ENCODE measurements at places on chromosomes 2 and 18.

GRCh38 chr2:15471606-15472005 lies 89.5 kb downstream of the NBAS start:
- peak; percentile 2 for DNase-seq

DNA sequence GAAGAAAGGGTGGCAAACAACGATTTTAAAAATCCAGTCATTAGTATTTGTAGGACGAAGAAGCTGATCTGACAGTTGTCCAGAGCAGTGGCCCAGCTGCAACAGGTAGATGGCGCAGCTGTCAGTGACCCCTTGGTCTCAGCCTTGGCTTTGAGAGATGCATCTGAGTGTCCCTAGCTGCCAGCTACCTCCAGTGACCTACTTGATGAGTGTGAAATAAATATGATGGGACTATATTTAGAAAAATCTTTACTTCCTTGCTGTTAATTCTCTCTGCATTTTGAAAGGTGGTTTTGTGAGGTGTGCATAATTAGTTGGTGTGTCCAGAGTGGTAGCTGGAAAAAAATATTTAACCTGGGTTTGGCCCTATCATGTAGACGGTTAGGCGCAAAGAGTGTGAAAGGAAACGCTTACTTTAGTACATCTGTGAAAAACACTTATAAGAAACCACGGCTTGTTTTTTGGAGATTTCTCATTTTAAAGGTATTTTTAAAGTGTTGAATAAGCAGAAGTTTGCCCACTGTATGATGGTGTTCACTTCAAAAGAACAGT lies 963 bp downstream of the INPP1 start:
- DNase-seq = no peak

DNA sequence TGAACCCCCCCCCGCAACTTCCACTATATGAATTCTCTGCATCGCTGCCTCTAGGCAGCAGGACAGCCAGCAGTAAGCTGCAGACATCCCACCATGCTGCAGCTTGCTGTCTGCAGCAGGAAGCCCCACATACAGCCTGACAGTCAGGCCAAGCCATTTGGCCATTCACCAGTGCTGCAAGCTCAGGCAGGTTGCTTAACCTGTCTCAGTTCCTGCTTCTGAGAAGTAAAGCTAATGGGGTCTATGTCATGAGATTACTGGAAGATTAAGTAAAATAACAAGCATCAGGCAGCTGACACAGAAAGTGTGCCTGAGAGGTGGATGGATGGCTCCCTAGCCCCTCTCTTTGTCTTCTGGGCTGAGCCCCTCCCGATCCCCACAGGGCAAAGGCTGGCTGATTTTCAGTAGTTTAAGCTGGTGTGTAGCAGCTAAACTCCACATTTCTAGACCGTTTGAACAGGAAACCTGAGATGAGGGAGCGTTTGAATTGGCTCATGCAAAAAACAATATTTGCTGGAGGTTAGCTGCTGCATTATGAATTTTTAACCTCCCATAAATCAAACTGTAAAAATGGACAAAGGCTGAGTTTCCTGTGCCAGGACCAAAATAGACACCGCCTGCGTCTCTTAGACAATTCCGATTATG lies 193.8 kb upstream of the ARL4C start:
- DNase-seq = no peak

DNA sequence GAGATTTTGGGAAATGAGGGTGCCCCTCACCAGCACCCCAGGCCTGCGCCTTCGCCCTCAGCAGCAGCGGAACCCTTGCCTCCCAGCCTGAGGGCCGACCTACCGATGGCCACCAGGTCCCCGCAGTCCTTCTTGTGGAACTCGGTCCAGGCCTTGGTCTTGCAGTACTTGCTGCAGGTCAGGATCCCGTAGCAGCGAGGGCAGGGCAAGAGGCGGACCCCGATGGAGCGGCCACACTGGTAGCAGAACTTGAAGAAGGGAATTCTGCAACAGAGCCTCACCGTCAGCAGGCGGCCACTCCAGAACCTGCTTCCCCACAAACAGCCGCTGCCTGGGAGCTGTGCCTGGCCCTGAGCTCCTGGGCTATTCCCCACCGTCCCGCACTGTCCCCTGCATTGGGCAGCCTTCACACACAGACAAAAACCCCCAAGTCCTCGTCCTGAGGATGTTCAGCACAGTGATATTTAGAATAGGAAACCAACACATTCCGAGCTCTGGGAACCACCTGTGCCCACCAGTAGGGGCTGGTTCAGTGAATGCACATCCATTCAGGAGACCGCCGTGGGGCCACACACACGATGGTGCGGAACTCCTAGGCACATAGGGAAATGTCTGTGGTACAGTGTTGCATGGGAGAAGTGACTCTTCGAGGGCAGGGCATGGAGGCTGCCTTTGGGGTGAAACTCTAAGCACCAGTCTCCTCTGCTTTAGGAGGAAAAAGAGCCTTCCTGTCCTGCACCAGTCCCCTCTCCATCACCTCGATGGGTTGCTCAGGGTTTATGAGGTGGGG lies 45.6 kb downstream of the GPC1 start:
- DNase-seq = no peak

DNA sequence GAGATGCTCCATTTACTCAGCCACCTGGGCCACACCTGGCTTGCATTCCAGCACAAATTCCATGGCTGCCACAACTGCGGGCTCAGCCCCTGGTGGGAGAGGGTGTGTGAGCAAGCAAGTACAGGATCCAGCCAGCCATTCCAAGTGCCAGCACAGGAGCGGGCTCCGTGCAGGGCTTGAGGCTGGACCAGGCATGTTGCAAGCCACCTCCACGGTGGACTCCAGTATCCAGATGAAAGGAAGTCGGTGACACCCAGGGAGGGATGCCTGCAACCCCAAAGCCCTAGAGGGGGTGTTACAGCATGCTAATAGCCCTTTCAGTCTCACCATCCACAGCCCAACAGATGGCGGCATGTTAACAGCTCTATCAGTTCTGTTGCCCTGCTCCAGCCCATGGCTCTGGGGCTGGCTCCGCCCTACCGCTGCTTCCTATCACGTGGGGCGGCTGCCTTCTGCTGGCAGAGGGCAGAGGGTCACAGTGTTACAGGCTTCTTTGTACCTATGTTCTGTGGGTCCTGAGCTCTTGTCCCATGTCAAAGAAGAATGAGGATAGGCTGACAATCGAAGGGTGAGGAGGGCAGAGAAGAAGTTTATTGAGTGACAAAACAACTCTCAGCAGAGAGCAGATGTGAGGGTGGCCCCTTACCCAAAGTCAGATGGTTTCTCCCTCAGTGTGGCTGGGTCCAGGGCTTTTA lies 11.7 kb upstream of the GORASP2 start:
- DNase-seq = no peak

DNA sequence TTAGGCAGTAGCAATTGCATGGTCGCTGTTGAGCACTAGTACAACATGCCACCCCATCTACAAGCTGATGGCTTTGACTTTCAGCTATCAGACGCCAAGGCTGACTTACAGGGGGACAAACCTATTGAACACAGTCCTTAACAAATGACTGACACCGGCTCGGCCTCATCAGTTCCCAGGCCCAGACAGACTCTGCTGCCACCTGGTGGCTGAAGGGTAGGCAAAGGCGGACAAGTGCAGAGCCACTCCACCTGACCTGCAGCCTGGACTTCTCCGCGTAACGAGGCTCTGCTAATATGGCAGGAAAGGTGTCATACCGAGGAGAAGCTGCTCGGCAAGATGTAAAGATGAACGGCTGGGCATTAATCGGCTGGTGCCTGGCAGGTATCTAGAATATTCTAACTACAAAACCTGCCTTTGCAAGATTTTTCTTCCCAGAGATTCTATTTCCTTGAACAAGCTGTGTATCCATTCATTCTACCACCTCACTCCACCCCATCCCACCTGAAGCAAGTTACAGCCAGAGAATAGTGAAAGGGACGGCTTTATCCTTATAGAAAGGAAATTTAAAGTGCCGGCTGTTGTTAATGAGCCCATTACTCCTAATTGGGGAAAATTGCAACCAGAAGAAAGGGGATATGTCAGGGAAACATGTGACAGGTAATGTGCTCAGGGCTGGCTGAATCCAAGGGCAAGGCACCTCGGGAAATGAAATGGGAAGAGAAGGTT lies 67.4 kb downstream of the STEAP3 start:
- DNase-seq = peak; percentile 12

DNA sequence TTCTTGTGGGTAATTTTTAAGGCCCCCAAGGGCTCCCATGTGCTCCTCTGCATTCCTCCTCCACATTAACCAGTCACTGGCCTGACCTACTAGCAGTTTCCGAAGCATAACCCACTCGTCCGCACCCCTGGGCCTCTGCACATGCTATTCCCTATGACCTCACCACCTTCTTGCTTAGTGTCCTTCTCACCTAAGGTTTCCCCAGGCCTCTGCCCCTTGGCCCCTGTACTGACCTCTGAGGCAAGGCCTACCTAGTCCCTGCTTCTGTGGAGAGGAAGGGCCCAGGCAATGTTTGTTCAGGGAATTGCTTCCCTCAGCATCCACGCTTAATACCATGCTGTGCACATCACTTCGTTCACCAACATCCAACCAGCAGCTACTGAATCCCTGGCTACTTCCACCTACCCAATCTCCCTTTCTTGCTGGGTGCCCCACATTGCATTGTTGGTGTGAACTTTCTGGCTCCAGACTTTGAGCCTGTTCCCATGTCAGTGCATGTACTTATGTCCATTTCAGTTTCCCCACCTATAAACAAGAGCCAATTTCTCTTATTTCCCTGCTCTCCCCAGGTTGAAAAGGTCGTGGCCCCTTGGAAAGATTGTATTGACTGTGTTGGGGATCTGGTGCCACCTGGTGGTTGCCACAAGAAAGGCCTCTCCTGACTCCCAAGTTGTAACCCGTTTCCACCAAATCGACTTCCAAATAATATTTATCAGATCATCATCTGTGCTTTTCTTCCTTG lies 19.2 kb upstream of the TMEM177 start:
- peak; percentile 66 for DNase-seq

DNA sequence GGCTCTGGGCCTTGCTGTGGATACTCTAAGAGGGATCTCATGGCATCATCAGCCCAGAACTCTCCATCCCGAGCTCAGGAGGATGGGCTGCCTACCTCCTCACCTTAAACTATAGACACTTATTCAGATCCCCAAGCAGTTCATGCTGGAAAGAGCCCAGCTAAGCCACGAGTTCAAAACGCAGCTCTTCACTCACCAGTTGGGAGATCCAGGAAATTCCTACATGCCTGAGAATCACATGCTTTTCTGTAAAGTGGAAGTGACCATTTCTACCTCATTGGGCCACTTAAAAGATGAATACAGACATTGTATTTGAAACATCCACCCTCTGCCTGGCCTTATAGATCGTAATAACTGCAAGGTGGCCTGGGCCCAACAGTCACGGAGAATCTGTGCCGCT lies 6.6 kb downstream of the ATOH8 start:
- no peak for DNase-seq

DNA sequence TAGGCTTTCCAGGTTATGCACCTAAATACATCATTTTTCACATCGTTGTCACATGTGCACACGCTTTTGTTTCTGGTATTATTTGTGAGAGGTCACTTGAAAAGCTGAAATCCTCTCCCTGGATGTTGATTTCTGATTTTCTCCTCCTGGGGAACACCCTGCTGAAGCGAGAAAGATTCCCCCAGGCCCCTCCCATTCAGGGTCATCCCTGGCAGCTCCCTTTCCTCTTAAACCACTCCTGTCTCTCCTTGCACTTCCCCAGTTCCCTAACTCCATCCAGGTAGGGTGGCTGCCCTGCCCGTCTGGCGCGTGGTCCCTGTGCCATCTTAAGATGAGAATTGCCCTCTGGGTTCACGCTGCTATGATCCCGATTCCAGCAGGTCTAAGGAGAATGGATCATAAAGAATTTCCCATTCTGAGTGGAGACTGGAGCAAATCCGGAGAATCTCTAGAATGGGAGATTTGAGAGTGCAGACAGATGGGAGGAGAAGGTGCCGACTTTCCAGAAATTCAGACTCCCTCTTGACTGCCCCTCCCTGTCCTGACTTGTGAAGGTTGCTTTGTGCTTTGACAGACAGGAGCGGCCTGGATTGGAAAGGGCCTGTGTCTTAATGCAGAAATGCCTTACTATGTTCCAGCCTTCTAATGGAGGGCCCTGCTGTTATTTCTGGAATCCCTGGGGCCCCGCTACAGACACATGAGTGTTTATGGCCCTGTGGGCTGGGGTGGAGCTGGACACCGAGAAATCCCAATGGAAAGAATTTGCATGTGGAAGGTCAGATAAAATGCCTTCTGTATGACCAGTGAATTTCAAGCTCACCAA lies 1.3 kb upstream of the YWHAQ start:
- no peak for DNase-seq

DNA sequence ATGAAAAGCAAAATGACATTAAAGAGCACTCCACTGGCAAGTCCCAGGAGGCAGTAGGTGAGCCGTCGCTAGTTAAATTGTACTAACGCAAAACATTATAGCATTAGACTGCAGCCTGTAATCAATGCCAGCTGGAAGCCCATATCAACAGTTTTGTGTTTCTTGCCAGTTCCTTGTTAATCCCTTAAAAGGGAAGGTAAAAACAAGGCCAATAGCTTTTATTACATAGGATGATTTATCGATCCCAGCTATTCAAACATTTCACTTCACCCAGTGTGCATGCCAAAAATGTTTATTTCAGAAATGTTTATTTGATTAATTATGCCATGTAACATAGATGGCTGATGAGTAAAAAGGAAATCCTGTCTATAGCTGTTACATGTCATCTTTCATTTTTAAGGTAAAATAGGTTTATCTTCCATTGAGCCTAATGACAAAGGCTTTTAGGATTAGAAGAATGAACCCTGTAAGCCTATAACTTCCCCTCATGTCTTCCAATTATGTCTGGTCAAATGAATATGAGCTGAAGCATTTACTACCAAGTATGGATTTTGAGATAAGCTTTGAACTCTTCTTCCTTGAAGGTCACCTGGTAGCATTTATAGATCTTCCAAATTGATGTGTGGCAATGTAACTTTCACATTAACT lies 591.2 kb downstream of the RNF144A start:
- DNase-seq = no peak

GRCh38 chr2:104434318-104434792 lies 419.6 kb upstream of the POU3F3 start:
- no peak for DNase-seq

GRCh38 chr2:275466-275865 lies 10.7 kb downstream of the ACP1 start:
- DNase-seq = peak; percentile 3

GRCh38 chr2:120685066-120685973 lies 50.3 kb upstream of the GLI2 start:
- no peak for DNase-seq

- DNase-seq = peak; percentile 34
These were observed at the start of gene TMEM37 for GRCh38 chr2:119431155-119431975. TMEM37 (plus strand) TSS chr2:119431854; CDS start chr2:119431904, 50 bp downstream.

- DNase-seq = peak; percentile 39
These were observed 203.3 kb downstream of the TCF4 start for GRCh38 chr18:55384551-55385275.

- DNase-seq = no peak
These were observed 31.8 kb upstream of the FZD7 start for GRCh38 chr2:202001826-202002225.
